ENCODE measurements at places on chromosomes 13 and 19.

DNA sequence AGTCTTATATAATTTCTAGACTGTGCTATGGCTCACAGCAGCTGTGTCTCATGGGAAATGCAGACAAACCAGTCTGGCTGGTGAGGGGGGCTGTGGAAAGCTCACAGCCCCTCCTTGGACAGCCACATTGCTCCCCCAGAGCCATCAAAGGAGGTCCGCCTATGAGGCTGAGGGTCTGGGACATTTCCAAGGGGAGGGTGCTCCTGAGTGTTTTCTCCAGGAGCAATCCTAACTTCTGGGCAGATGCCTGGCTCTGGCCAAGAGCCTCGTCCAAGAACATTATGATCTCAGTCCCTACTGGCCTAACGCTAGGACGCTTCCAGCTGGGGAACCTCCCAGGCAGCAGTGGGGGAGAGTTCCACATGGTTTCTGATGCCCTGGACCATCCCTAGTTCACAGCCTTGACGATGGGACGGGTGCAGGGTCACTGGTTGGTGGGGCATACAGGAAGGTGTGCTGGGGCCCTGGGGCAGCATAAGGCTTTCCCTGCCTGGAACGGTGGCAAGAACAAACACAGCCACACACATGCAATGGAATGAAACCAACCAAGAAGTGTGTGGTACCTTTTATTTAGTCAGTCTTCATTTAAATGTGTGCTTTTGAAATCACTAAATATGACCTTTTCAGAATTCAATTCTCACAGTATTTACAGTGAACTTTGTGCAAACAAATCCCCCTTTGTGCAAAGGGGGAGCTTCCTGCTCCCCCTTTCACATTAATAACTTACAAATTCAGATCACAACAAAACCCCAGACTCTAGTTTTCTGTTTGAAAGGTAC lies 60.6 kb downstream of the CDADC1 start:
- DNase-seq, result no peak

- no peak for DNase-seq
Measured at GRCh38 chr19:54206030-54206830, 5.6 kb downstream of the RPS9 start.

DNA sequence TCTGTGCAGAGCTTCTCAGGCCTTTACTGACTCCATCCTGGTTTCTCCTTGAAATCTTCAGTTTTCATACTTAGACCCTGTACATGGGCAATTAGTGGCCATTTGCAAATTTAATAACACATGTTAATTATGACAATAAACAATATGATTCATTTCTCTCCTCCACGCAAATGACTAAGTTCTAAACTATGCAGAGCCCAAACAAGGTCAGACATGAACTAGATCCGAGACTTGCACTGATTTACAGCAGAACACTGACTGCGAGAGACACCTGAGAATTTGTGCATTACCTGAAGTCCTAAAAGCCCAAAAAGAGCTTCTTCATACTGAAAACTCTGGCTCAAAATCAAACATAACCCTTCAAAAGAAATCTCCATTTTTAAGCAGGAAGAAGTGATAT lies 521.8 kb downstream of the MYO16 start:
- DNase-seq, result no peak

DNA sequence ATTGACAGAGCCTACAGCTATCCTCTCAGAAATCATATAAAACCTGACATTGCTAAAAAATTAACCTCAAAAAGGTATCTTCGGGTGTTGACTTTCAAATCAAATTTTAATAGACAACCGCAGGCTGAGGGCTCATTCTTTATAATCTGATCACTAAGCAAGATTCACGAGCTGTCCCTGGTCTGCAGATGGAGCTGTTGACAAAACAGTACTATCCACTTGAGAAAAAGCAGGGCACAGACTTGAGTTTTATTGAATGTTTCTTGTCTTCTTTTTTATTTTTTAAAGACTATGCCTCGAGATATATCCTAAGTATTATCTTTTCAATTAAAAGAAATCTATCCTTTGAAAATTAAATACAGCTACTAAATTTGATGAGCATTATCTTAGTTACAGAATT lies 540.5 kb downstream of the PCDH9 start:
- DNase-seq, result no peak

DNA sequence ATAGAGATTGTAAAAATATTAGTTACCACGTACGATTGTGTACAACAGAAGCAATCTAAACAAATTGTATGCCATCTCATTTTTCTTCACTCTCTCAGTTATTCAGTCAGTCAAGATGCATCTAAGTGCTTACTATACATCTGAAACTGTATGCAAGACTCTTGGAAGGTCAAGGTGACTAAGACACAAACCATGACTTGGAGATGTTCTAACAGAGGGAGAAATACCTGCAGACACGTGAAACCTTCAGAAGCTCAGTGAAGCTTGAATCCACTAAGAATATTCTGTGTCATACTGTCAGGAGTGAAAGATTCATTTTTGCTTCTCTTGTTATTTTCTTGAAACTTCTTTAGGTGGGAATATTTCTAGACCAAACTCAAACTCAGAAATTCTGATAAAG lies 365.4 kb downstream of the ITGBL1 start:
- no peak for DNase-seq

DNA sequence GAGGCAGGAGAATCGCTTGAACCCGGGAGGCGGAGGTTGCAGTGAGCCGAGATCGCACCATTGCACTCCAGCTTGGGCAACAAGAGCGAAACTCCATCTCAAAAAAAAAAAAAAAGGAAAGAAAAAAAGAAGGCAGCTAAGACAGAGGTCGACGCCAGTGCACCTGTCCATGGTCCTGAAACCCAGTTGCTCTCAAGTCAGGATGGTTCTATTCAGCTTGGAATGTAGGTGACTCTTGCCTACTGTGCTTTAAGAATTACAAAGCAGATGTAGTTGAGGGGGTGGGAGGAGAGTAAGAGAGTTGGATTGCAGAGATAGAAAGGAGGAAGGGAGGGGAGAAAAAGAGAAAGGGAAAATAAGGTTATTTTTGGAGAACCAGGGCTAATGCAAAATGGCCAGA lies 18.7 kb downstream of the CACNG7 start:
- no peak for DNase-seq

Data from cerebellar nuclear complex (tissue), 1 donor.